ENCODE measurements at places on chromosomes 11 and 22.

DNA sequence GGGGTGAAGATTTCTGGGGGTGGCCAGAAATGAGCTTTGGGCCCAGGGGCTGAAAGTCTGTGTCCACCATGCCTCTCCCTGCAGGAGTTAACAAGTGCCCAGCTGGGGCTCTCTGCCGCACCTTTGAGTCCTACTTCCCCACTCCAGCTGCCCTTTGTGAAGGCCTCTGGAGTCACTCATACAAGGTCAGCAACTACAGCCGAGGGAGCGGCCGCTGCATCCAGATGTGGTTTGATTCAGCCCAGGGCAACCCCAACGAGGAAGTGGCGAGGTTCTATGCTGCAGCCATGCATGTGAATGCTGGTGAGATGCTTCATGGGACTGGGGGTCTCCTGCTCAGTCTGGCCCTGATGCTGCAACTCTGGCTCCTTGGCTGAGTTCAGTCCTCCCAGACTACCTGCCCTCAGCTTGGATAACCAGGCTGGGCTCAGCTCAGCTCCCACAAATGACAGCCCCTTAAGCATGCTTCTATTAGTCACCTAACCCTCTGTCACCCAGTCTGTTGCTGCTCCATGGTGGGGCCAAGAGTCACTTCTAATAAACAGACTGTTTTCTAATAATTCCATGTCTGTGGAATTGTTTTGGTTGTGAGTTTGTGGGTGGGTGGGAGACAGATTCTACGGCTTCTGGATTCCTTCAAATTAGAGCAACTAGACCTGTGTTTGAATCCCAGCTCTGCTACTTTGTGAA lies 3.0 kb upstream of the INPPL1 start:
- no peak for DNase-seq

DNA sequence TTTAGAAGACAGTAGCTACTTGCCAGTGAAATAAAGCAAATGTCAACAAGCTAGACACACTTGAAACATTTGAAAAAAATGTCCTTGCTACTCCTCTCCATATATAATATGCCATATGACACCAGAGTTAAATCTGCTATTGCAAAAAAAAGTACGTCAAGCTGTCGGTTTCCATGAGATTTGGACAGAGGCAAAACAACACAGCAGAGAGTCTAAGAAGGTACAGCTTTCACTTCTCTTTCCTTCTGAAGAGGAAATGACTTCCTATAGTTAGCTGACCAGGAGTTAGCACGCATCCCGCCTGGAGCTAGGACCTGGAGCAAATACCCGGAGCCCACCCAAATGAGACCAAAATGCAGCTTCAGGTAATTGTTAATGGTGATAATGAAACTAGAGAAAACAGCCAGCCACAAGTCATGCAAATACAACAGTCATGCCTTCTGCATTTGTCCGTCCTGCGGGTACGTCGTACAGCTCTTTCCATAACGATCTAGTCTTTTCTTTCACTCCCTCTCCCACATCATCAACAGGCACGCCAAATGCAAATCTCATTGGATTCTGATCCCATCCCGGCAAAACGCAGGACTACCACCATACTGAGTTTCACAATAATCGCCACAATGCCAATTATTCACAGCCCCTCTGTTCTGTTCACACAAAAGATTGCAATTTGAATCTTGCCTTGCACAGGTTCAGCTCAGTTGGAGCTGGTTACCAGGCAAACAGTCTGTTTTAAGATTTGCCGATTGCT lies 395.0 kb upstream of the CCDC90B start:
- no peak for DNase-seq

DNA sequence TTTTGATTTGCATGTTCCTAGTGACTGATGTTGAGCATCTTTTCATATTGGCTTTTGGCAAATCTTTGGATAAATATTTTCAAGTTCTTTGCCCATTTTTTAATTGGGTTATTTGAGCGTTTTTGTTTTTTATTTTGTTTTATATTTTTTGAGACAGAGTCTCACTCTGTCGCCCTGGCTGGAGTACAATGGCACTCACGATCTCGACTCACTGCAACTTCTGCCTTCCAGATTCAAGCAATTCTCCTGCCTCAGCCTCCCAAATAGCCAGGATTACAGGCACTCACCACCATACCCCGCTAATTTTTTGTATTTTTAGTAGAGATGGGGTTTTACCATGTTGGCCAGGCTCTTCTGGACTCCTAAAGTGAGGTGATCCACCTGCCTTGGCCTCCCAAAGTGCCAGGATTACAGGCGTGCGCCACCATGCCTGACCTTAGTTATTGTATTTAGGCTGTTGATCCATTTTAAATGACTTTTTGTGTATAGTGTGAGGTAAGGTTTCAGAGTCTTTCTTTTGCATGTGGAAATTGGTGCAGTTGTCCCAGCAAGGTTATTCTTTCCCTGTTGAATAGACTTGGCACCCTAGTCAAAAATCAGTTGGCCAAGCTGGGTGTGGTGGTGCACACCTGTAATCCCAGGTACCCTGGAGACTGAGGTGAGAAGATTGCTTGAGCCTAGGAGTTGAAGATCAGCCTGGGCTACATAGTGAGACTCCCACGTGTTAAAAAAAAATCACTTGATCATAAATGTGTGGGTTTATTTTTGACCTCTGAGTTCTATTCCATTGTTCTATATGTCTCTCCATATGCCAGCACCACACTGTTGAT lies 23.7 kb upstream of the AIFM3 start:
- DNase-seq, result no peak

GRCh38 chr11:102385085-102386007 lies 38.3 kb downstream of the BIRC2 start:
- no peak for DNase-seq

DNA sequence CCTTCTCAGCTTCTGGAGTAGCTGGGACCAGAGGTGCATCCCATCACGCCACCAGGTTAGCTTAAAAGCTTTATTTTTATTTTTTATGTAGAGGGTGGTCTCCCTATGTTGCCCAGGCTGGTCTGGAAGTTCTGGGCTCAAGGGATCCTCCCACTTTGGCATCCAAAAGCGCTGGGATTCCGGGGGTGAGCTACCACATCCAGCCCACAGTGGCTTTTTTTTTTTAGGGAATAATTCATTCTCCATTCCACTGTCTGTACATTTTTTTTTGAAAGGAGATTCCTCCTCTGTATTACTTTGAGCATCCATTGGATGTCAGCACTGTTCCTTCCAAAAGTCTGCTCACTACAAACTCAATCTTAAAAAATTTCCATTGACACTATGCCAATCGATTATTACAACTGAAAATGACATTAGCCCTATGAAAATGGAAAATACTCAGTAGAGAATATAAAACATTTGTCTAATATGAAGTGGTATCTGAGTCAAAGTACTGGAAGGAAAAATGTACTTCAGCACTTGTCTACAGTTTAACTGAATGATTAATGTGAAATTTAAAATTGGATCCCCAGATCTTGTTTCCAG lies 1.3 kb upstream of the LPXN start:
- peak; percentile 52 for DNase-seq

- DNase-seq, result no peak
Measured at GRCh38 chr11:64650923-64651523, 60.0 kb downstream of the SLC22A12 start.

- DNase-seq, result no peak
Measured at GRCh38 chr22:19783586-19784383, 23.2 kb downstream of the TBX1 start.

All from foreskin melanocyte (primary cell).